CD4-positive, alpha-beta T cell treated with Interleukin-17A for 1 hour (primary cell): ENCODE measurements at places on chromosomes 6 and 20.

GRCh38 chr6:125558241-125558843, 191.1 kb upstream of the HEY2 start:
- DNase-seq = no peak

- no peak for DNase-seq
These were observed 4.3 kb downstream of the TJAP1 start for GRCh38 chr6:43481591-43482236.

DNA sequence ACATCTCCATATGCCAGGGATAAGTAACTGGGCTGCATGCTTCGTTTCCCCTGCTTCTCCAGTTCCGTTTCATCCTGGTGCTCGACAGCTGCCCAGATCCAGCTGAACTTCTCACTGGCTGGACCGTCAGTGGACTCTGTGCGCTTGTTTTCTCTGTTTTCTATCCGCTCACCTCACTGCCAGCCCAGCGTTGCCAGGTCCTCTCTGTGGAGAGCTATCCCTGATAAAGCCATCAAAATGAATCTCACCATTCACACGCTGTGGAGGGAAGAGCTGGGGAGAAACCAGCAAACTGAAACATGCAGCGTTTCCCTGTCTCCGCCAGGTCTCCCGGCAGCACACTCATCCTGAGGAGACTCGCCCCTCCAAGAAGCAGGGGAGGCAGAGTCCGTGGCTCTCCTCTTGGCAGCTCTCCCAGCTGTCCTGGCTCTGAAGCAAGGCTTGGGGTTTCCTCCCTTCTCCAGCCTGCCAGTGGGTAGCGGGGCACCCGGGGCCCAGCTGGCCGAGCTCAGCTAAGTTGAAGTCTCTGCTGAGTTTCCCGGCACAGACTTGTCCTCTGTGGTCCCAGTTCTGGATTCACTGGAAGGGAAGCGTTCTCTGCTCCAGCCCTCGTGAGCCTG, 160.9 kb downstream of the DTNBP1 start:
- DNase-seq = no peak

- DNase-seq = no peak
These were observed 39.5 kb downstream of the HDDC2 start for GRCh38 chr6:125262016-125263013.

DNA sequence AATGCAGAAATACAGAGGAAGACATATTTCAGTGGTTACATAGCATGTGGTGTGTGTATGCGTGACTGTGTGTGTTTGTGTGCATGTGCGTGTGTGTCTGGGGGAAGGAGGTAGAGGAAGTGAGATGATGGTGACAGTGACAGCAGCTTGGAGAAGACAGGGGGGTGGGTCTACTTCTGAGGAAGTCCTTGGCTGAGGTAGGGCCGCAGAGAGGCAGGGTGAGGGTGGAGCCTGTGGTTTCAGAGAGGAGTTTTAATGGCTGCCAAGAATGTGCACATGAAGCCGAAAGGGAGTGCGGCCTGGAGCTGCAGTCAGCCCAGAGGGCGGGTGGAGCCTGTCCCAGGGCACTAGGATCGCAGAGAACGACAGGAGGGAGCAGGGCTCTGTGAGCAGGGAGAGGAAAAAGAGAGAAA, 22.7 kb upstream of the RNF24 start:
- DNase-seq = peak; percentile 91

DNA sequence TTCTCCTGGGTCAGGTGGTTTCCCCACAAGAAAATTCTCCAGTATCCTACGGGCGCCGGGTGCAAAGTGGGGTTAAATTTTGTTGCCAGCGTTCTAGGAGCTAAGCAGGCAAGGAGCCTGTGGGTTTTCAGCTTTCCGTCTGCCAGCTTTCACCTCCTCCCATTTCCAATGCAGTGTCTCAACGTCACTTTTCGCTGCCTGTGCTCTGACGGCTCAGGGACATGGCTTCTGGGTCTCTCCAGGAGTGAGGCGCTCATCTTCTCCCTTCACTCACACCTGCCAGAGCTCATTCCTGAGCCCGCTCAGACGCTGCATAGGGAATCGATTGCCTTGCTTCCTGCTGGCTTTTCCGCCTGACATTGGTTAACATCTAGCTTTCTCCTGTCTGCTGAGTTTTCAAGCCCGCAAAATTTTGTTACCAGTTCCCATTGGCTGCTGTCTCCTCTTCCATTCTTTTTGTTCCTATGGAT, 7.3 kb upstream of the NAA20 start:
- no peak for DNase-seq

DNA sequence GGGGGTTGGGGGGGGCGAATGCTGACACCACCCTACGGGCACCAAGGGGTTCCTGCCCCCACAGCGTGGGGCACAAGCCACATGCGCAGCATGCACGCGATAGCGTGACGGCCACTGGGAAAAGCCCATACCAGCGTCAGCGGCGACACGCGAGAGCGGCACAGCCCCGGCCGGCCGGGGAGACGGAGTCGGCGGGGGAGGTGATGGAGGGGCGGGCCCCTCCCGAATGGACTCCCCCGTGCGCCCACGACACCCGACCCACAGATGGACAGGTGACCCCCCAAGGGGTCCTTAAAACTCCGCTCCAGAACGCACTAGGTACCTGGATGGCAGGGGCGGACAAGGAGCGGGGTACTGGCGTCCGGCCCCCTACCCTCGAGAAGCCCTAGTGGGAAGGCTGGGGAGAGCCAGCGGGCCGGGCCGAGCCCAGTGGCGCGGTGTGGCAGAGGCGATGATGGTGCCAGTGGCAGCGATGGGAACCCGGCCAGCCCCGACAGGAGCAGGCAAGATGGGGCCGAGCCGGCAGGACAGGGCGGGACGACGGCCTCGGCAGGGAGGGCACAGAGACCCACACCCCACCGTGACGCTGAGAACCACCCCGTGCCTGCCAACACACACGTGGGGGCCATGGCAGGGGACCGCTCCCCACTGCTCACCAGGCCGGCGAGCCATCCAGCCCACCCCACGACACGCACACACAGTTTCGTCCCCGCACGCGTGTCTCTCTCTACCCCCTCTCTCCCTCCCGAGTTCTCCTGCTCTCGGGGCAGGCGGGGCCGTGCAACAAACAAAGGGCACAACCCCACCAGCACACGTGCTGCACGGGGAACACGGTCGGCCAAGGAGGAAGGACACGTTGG, 1959.8 kb upstream of the DEFB115 start:
- DNase-seq = no peak

- no peak for DNase-seq
These were observed 633.7 kb upstream of the GJE1 start for GRCh38 chr6:141498977-141499376.

DNA sequence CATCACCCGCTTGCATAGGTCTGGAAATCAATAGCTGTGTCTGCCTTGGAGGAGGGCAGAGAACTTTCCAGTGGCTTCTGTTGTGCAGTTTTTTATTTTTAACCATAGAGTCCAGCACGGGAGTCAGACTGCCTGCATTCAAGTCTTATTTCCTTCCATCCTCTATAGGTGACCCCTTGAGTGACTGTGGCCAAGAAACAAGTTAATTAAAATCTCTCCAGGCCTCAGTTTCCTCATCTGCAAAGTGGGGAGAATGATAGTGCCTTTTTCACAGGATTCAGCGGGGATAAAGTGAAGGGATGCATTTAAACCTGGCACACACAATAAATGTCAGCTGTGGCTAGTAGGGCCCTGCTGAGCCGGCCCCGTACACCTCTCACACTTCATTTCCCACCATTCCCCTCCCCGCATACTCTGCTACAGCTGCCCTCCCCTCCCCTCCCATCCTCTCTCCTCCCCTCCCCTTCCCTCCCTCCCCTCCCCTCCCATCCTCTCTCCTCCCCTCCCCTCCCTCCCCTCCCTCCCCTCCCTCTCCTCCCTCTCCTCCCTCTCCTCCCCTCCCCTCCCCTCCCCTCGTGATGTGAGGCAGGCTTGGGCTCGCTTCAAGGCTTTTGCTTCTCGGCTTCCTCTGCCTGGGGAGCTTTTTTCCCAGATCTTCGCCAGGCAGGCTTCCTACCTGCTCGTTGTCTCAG, 150.5 kb downstream of the TFAP2C start:
- no peak for DNase-seq

DNA sequence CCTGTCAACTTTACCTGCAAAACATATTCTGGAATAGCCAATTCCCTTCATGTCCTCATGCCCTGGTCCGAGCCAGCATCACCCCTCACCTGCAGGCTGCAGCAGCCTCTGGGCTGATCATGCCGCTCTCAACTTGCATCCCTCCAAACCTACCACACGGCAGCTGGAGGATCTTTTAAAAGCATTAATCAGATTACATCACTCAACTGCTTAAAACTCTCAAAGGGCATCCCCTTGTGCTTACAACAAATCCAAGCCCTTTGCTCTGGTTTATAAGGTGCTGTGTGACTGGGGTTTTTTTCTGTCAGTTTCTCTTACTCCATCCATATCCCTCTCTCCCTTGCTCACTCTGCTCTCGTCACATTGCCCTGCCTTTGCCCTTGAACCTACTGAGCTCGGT, 24.0 kb downstream of the CD40 start:
- DNase-seq = no peak

DNA sequence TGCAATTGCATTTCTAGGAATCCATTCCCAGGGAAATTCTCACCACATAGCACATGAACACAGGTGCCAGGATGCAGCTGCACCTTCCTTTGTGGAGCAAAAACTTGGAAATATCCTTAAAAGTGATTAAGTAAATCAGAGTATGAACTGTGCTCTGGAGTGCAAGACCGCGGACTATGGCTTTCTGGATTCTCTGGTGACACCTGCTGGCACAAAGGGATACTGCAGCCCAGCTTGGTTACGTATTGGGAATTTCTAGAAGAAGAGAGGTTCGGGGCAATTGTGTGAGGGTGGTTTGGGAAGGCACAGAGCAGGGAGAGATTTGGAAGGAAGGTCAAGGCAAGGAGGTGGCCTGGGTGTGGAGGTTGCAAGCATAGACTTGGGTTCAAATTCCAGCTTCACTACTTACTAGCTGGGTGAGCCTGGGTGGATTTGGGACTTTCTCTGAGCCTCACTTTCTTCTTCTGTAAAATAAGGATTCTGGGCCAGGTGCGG, 15.9 kb upstream of the PEDS1 start:
- peak; percentile 84 for DNase-seq

- DNase-seq = no peak
These were observed 177.4 kb downstream of the TFAP2A start for GRCh38 chr6:10237298-10238038.

DNA sequence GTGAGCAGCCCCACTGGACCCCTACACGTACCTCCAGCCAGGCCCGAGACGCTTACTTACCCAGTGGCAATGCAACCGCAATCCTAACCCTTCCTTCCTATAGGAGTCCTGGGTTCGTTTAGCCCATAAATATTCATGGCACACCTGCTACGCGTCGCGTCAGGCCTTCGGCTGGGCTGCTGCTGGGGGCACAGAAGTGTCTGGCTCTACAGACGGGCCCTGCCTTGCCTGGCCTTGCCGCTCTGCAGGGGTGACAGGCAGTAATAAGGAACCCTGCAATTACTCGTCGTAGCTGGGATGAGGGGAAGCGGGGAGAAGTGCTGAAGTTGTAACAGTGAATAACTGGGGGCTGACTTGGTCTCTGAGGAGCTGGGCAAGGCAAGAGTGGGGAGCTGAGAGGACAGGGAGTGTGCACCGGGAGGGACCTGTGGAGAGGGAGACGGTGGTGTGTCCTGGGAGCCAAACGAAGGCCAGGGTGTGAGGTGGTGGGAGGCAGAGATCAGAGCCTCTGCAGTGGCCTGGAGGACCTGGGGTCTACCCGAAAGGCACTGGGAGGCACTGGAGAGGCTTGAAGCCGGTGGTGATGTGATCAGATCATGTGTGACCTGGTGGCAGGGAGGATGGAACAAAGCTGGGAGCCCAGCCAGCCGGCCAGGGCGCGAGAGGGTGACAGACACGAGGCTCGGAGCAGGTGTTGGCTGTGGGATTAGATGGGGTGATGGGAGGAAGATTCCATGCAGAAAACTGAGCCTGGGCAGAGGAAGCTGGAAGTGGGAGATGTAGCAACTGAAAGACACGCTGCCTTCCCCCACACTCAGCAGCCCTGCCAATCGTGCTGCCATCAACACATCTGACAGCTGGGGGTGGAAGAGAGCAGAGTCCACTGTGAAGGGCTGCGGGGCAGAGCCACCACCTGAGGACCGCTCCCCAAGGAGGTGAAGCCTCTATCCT, 36.4 kb downstream of the PSMG4 start:
- no peak for DNase-seq

GRCh38 chr6:2852921-2853322, 11.3 kb upstream of the SERPINB1 start:
- no peak for DNase-seq

DNA sequence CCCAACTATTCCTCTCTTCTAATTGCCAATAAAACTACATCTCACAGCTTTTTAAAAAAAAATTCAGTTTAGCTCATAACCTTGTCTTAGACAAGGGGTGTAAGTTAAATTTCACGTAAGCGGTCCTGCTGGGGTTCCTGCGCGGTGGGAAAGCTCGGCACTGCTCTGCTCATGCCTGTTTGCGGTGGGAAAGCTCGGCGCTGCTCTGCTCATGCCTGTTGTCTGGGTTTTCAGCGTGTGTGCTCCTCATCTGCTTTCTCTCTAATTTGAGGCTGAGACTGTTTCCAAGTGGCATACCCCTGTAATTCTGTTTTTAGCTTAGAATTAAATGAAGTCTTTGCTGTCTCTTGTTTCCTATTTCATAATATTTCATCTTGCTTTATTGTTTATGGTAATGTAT, 18.6 kb downstream of the ARID1B start:
- no peak for DNase-seq

- no peak for DNase-seq
These were observed 87.8 kb upstream of the ASCC3 start for GRCh38 chr6:100968949-100969348.

- DNase-seq = no peak
These were observed 5.7 kb upstream of the NELFCD start for GRCh38 chr20:58975353-58975752.

- DNase-seq = no peak
These were observed 26.8 kb downstream of the MCM8 start for GRCh38 chr20:5977223-5977622.

DNA sequence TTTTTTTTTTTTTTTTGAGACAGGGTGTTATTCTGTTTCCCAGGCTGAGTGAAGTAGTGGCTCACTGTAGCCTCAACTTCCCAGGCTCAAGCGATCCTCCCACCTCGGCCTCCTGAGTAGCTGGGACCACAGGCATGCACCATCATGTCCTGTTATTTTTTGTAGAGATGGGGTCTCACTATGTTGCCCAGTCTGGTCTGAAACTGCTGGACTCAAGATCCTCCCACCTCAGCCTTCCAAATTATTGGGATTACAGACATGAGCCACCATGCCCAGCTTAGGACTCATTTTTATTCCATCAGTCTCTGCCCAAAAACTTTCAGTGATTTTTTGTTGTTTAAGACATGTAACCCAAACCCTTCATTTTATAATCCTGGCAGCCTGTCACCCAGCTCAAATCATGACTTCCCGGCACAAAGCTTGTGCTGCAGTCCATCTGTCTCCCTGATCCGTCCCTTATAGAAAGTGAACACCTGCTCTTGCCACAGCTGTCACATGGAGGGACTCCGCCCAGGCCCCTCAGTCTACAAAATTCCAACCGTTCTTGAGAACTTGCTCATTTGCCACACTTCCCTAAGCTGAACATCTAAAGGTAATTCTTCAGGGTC, 183.9 kb upstream of the JARID2 start:
- DNase-seq = no peak

DNA sequence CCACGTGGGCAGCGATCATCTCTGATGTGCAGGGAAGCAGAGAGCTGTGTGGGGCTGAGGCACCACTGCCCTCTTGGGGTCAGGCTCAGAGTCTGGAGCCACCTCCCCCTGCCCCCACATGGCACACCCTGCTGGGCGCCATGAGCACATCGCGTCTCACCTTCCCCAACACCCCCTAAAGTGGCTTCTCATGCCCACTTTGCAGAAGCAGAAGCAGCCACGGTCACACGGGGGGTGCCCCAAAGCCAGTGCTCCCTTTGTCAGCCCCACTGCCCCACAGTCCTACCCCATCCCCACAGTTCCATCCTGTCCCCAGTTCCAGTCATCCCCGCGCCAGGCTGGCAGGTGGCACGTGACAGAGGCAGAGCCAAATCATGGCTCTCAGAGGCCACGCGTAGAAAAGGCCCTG, 19.5 kb downstream of the SDCBP2 start:
- no peak for DNase-seq
